ENCODE measurements at places on chromosomes 7 and 10.

GRCh38 chr7:131016230-131016629 lies 282.2 kb upstream of the KLF14 start:
- DNase-seq = no peak

- no peak for DNase-seq
Observed at GRCh38 chr7:121116396-121116795, 127.9 kb downstream of the CPED1 start.

GRCh38 chr7:11539853-11540252 lies 292.1 kb downstream of the THSD7A start:
- no peak for DNase-seq

GRCh38 chr10:28082316-28082715 lies 83.4 kb upstream of the ODAD2 start:
- DNase-seq = no peak

DNA sequence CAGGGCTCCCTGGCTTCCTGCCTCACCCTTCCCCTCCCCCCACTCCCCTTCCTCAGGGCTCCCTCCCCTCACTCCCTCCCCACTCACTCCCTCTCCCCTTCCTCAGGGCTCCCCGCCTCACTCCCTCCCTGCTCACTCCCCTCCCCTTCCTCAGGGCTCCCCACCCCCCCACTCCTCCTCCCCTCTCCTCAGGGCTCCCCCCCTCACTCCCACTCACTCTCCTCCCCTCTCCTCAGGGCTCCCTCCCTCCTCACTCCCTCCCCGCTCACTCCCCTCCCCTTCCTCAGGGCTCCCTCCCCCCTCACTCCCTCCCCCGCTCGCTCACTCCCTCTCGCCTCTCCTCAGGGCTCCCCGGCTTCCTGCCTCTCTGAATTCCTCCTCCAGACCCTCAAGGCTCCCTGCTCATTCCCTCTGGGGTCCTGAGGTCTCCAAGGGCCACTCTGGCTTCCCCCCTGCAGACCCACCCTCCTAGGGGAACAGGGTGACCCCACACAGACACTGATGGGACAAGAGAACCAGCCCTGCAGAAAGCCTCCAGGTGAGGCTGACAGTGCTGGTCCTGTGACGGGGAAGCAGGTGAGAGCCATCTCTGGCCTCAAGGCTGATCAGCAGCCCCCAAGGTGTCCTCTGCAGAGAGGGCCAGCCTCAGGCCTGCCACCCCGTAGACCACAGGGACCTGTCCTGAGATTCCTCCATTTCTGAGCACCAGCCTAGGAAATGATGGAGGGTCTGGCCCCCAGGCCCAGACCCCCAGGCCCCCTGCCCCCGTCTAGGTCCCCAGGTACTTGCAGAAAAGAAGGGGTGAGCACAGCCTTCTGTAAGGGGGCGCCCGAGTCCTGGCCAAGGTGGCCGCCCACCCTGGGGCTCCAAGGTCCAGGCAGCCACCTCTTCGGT lies 47.2 kb downstream of the PWWP2B start:
- DNase-seq = no peak

DNA sequence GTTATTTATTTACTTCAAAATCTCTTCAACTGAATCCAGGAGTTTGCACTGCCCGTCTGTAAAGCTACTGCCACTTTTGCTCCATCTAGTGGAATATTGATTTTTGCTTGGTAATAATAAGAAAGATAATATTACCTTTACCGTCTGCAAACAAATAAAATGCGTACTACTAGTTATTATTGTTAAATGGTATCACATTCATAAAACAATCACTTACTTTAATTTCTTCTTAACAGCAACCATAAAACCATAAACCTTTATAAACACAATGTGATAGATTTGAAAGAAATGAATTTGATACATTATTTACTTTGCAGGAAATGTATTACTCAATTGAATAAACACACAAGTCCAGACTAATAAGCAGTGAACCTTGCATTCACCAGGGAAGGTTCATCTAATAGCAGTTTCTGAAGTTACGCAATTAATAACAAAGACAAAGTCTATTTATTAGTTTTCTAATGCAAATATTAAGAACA lies 6.4 kb downstream of the AGMO start:
- DNase-seq = no peak

DNA sequence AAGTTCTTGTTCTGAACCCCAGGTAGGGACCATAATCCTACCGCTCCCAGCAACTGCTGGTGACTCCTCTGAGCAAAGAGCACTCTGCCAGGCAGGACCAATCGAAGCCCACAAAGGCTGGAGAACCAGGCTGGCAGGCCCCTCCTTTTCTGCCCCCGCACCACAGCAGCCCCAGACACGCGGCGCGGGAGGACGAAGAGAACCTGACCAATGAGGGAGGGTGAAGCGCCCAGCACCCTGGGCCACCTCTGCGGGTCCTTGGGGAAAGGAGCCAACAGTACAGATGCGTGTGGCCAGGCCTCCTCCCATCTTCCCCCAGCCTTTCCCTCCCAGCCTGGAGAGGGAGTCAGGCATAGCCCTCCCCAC lies 25.9 kb downstream of the CTBP2 start:
- no peak for DNase-seq

- DNase-seq = no peak
Observed at GRCh38 chr10:72746426-72747363, 54.8 kb downstream of the MCU start.

DNA sequence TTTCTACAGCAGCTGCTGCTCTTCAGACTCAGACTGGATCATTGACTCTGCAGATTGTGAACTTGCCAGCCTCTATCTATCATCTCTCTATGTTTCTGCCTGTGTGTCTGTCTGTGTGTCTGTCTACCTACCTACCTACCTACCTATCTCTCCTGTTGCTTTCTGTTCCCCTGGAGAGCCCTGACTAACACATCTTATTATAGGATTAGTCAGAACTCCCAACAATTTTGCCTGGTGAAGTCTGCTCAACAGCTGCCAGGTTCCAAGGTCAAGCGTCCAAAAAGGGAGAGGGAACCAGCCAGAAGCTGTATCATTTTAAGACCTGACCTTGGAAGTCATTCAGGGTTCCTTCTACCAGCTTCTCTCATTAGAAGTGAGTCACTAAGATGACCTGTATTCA lies 579.0 kb upstream of the DPP6 start:
- no peak for DNase-seq

- DNase-seq = no peak
Observed at GRCh38 chr7:71198887-71199286, 66.9 kb downstream of the GALNT17 start.

DNA sequence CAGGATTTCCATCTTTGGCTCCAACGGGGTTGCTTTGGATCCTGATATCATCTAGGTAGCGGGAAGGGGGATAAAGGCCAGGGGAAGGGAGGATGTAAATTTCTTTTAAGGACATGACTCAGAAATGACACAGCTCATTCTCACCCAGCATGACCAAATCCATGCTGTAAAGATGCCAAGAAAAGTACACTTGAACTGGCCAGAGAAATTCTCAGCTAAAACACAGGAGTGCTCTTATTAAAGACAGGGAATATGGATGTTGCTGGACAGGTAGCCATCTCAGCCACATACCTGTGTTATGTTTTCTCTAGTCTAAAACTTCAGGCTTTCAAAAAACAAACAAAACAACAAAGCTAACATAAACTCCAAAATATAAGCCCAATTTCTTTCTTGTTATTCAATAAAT lies 68.3 kb downstream of the NAMPT start:
- DNase-seq = no peak

GRCh38 chr7:46131916-46132795 lies 211.1 kb upstream of the IGFBP3 start:
- no peak for DNase-seq

- DNase-seq = no peak
Observed at GRCh38 chr7:44063894-44064651, 1.3 kb downstream of the PGAM2 start.

- no peak for DNase-seq
Observed at GRCh38 chr7:45569290-45569685, 4.9 kb upstream of the ADCY1 start.

DNA sequence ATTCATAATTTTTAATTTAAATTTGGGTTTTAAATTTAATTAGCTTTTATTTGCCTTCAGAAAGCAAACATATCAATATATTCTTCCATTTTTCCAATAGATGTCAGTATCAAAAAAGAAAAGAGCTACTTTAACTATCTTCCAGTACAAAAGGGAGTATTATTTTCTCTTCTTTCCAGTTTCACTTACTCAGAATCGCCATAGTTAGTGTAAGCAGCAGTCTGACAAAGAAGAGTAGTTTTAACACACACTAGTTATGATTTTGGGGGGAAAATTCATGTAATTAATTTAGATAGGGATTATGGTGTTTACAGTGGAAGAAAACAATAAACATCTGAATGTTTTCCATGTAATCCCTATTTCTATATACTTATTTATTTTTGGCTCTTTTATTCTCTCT lies 272.6 kb upstream of the DGKB start:
- no peak for DNase-seq

DNA sequence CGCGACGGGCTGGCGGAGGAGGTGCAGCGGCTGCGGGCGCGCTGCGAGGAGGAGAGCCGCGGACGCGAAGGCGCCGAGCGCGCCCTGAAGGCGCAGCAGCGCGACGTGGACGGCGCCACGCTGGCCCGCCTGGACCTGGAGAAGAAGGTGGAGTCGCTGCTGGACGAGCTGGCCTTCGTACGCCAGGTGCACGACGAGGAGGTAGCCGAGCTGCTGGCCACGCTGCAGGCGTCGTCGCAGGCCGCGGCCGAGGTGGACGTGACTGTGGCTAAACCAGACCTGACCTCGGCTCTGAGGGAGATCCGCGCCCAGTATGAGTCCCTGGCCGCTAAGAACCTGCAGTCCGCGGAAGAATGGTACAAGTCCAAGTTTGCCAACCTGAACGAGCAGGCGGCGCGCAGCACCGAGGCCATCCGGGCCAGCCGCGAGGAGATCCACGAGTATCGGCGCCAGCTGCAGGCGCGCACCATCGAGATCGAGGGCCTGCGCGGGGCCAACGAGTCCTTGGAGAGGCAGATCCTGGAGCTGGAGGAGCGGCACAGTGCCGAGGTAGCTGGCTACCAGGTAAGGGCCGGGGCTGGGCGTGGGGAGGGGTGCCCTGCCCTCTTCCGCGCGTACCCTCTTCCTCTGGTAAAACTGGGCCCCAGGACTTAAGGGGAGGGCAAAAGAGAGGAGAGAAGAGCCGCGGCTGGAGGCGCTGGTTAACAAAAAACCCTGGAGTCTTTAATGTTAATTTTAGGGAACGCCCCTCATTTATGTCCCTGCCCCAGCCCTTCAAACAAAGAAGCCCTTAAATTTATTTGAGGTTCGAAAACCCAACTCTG lies 987 bp downstream of the INA start:
- no peak for DNase-seq

DNA sequence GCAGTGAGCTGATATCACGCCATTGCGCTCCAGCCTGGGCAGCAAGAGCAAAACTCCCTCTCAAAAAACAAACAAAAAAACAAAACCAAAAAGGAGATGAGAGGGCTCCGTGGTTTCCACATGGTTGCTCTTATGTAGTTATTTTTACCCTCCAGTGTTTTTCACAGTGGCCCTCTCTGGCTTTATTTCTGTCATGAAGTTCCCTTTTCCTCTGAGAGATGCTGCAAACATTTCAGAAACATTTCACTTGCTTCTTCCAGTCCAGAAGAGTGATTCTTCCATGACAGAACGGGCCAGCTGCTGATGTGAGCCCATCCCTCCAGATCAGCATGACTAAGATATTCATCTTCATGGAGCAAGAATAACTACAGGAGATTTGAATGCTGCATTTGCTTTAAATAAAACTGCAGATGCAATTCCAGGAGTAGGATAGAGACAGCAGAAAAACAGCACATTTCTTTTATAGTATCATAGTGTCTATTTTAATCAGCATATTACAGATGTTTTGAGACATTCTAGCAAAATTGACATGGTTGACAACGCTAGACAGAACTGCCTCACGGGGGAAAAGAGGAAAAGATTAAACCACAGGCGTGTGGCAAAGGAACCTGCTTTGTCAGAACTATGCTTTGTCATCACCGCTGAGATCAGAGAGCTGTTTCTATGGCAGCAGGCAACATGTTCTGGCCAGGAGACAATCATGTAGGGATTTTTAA lies 40.3 kb downstream of the NRCAM start:
- no peak for DNase-seq

- no peak for DNase-seq
Observed at GRCh38 chr7:27153526-27153925, 1.1 kb upstream of the HOXA3 start.

- no peak for DNase-seq
Observed at GRCh38 chr7:151838861-151839381, 38.0 kb downstream of the PRKAG2 start.

DNA sequence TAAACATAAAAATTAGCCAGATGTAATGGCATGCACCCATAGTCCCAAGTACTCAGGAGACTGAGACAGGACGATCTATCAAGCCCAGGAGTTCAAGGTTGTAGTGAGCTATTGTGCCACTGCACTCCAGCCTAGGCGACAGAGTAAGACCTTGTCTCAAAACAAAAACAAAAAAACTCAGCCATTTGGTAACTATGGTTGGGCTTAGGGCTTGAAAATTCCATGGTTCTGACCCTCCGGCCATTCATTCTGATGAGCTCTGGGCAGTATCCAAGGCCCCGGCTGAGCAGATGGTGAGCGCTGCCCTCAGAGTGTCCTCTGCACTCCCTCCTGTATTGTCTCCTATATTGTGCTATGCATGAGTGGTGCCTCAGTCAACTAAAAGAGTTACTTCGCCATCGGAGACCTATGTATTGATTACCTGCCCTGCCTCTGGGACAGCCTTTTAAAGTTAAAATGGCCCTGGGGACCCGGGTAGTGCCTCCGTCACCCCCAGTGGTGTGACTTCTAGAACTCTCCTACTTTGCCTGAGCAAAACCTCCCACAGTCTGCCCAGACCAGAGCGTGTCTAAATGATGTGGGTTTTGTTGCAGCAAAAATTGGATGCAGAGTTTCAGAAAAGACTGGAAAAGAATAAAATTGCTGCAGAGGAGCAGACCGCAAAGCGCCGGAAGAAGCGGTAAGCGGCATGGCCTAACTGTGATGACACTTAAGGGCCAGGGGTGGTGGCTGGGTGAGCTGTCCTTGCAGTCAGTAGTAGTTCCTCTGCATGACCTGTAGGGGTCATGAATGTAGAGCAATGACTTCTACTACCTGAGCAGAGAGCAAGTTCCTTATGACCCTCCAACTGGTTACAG lies 8.1 kb downstream of the PRKRIP1 start:
- peak; percentile 46 for DNase-seq

- DNase-seq = no peak
Observed at GRCh38 chr10:126893841-126894240, 11.4 kb upstream of the DOCK1 start.

- no peak for DNase-seq
Observed at GRCh38 chr10:101766306-101766705, 9.6 kb downstream of the FGF8 start.

GRCh38 chr10:124994573-124995473 lies 52.9 kb downstream of the ZRANB1 start:
- DNase-seq = no peak

GRCh38 chr10:97267671-97268070 lies 24.8 kb downstream of the ARHGAP19 start:
- no peak for DNase-seq

- peak; percentile 30 for DNase-seq
Observed at GRCh38 chr10:11611248-11612020, at the start of gene USP6NL. USP6NL (minus strand) TSS chr10:11611650; CDS start chr10:11597634, 14,016 bp downstream.

GRCh38 chr7:4689668-4690067 lies 7.6 kb downstream of the FOXK1 start:
- no peak for DNase-seq

Data from activated CD4-positive, alpha-beta T cell treated with anti-CD3 and anti-CD28 coated beads, Interleukin-2, amount 50 U/mL, for 24 hours (primary cell).